ENCODE measurements at places on chromosomes 6 and 20.

- DNase-seq, result no peak
Measured at GRCh38 chr20:53278555-53278954, 306.4 kb downstream of the TSHZ2 start.

DNA sequence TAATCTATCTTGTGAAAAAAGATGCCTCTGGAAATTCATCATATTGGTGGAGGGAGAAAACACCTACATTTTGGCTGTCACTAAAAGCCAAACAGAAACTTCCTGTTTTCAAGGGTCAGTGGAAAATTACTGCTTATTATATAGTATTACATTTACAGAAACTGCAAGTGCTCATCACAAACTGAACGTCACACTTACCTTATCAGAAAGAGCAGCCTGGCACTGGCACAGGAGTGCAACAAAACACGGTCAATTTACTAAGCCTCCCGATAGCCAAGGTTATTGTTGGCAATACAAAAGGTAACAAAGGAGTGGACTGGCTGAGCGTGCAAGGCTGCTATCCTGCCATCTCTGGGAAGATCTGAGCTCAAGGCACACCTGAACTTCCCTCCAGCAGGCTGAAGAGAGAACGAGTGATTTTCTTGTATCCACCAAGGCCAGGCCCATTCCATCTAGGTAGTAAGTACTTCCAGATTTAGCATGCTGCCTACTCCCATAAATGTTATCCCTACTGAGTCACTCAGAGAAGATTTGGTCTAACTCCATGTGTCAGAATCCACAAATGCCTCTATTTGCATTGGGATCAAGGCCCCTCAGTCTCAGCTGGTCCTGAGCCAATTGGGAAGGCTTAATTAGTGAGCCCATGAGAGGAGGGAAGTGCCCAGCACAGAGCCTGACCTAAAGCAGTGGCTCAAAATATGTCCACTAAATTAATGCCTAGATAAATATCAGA, 399.8 kb downstream of the BTBD9 start:
- no peak for DNase-seq

- no peak for DNase-seq
Measured at GRCh38 chr6:53808302-53808881, 13.6 kb downstream of the LRRC1 start.

DNA sequence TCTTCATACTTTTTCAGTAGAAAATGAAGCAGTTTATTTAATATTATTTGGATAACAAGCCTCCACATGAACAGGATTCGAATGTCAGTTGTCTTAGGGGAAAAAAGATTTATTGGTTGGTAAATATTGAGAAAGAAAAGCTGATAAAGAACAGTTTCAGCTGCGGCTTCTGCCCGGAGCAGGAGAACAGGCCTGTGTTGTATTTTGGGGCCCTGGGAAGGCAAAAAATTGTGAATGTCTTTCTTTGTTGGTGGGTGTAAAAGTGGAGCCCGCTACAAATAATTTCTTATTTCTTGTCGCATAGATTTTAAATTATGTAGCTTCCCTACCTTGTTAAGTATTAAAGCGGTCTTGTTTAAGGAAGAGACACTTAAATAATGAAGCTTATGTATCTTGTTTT, 90.5 kb upstream of the PAX1 start:
- DNase-seq, result no peak

DNA sequence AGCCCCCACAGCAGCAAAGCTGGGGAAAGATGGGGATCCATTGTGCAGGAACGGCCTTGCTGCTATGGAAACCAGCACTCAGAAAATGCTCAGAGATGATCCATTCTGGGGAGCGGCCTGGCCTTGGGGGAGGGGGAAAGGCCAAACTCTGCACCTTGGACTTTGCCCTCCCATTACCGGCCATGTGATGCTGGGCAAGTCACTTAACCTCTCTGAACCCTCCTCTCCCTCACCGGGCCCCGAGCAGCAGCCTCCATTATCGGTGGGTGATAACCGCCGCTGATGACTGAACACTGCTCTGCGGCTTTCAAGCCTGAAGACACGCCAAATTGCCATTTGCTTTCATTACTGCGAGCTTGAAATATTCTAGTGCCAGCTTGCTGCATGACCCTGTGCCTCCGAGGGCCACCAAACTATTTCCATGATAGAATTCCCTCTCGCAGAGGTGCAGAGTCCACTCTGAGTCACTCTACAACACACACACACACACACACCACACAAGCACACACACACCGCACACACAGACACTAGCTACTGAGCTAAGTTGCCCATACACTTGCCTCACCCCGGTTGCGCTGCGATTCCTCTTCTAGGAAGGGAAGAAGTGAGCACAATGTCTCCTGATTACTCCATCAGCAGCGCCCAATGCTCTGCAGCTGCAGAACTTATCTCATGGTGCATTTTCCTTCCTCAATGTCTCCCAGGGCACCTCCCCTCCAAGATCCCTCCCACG, 20.6 kb upstream of the SIRPA start:
- no peak for DNase-seq

DNA sequence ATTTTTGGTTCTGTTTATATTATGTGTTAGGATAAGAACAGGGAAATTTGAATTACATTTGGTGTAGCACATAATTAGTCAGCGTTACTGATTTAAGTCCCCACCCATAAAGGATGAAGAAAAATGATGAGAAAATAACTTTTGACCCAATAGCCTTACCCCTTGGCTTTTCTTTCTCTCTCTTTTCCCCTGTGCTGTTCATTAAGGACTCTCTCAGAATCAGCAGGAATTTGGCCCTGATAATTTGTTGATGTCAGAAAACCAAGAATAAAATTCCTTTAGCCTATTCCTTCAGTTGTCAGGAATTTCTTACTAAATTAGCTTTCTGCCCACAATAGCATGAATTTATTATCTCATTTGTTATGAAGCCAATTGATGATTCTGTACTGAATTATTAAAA, 18.5 kb downstream of the PLCB1 start:
- no peak for DNase-seq

DNA sequence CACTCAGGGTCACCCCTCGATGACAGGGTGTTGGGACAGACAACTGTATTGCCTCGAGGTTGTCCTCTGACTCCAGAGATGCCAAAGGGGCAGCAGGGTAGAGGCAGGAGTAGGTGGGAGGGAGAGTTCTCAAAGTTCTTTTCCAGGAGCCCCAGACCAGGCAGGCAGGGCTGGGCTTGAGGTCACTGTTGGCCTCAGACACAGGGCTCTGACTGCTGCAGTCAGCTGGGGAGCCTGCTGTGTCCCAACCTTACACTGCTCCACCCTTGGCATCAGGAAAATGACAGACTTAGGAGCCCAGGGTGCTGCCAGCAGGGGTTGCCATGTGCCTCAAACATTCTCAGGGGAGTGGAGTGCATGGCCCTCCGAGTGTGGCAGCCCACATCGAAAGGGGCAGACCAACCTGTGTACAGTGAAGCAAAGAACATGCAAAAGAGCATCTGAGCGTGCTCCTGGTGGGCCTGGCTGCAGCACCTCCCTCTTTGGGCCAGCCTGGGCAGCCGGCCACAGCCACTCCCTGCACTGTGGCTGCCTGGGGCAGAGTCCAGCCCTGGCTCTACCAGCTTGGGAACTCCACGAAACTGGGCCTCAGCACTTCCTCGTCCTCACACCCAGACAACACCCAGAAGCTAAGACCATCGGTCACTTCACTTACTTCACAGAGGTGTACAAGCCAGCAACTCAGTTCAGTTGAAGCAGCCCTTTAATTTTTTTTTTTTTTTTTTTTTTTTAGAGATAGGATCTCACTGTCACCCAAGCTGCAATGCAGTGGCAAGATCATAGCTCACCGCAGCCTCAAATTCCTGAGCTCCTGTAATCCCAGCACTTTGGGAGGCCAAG, 24.0 kb downstream of the C6orf132 start:
- DNase-seq, result no peak

- no peak for DNase-seq
Measured at GRCh38 chr6:139219746-139220145, 72.1 kb downstream of the TXLNB start.

DNA sequence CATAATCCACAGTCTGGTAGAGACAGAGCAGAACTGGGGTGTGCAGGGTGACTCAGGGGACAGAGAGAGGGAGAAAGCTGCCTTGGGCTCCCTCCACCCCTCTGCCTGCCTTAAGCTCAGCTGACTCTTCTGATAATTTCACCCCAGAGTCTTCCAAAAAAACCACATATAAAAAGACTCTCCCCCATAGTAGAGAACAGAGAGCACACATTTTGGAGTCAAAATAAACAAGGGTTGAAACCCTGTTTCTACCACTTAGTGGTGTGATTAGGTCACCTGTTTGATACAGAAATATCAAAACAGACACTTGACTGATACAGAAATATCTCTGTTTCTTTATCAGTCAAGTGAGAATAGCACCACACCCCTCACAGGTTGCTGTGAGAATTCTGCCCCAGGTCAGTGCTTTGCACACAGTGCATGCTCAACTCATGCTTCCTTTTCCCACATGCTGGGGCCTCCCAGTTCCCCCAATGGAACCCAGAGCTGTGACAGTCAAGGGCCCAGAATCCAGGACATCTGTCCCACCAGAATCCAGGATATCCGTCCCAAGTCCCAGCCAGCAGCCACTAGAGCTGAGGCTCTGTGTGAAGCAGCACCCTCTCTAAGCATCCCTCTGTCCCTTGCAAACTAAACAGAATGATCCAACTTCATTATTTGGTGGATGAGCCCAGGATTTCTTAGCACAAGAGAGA, 1.2 kb downstream of the TREML2 start:
- no peak for DNase-seq

DNA sequence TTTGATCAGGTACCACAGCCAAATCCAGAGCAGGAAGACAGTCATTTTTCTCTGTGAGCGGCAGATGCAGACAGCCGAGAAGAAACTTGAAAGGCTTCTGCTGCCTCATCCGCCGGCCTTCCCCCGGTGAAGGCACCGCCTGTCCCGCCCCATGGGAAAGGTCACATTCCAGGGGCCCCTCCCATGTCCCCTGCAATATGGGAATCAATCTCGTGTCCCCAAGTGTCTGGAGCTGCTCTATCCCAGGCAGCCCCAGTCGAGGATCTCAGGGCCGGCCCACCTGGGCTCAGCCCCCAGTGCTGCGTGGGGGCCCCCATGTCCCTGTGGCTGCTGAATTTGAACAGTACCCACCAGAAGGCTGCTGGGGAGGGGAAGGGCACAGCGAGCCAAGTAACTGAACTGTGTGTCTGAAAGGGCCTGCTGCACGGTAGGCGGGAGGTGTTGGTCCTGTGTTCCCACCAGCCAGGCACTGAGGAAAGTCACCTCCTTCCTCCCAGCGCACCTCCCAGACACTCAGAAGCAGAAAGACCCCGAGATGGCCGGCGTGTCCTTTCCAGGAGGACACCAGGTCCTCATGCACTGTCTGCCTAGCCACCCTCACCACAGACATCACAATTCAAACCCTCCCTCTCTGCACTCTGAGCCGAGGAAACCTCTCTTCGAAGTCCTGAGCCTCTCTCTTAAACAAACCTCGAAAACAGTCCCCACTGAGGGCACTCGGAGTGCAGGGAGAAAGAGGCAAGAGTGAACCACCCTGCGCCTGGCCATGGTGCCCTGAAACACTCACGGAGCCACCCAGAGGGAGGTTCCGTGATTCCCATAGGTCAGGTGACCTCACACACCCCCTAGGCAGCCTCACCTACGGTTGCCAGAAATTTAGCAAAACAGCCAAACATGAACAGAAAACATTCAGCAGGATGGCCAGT, 99.3 kb downstream of the PSMB1 start:
- DNase-seq, result no peak

GRCh38 chr20:63765902-63766301, 26.3 kb downstream of the SLC2A4RG start:
- DNase-seq, result no peak

All from stimulated activated naive B cell treated with anti-CD40 and anti-IgM and Interleukin-4, amounts not matched to agents 10 μg/mL and 1 μg/mL and 100 μg/mL, for 72 hours (primary cell).